ENCODE measurements at places on chromosomes 5 and 9. TPM values are rescaled to one million over a fixed set of nuclear protein-coding genes. Genes with fewer than 3 reads are reported as not detected.

TMEM215 gene
- total RNA-seq: not detected

PCDH12 gene
- not detected for total RNA-seq

OXCT1 gene
- total RNA-seq: 2.5 TPM

CNTNAP3B gene
- 17.5 TPM for total RNA-seq

SPARC gene
- 18.8 TPM for total RNA-seq

DTWD2 gene
- total RNA-seq: 1.1 TPM

CKMT2 gene
- total RNA-seq: not detected

SSBP2 gene
- 9.2 TPM for total RNA-seq

PCDHB4 gene
- not detected for total RNA-seq

UNC5A gene
- 0.61 TPM for total RNA-seq

PCDHA1 gene
- 0.14 TPM for total RNA-seq

ITGA2 gene
- total RNA-seq: 10.4 TPM

CDH18 gene
- total RNA-seq: not detected

UGT3A1 gene
- not detected for total RNA-seq

All from A549 treated with Mapracorat at 1 μM for 4 hours (cell line).